ENCODE measurements at places on chromosomes 16 and 17. TPM values are rescaled to one million over a fixed set of nuclear protein-coding genes. Genes with fewer than 3 reads are reported as not detected.

The PRKCB gene
- 11.3 TPM for total RNA-seq

The STX8 gene
- 52.8 TPM for total RNA-seq

The KCNH6 gene
- total RNA-seq = 2.3 TPM

The DRC3 gene
- 0.48 TPM for total RNA-seq

The TEKT5 gene
- total RNA-seq = 0.60 TPM

The TBC1D3C gene
- not detected for total RNA-seq

The C16orf92 gene
- not detected for total RNA-seq

The MAP3K3 gene
- 21.8 TPM for total RNA-seq

The TCAP gene
- 2.9 TPM for total RNA-seq

The ITGAD gene
- total RNA-seq = not detected

The TP53TG3 gene
- not detected for total RNA-seq

The CAPN15 gene
- 89.3 TPM for total RNA-seq

The SCNN1G gene
- 0.78 TPM for total RNA-seq

The VEZF1 gene
- 43.3 TPM for total RNA-seq

The KRTAP17-1 gene
- not detected for total RNA-seq

The MT1G gene
- 333 TPM for total RNA-seq

The SERPINF2 gene
- total RNA-seq = 1.6 TPM

The RHBDF1 gene
- 60.8 TPM for total RNA-seq

The CACNG1 gene
- total RNA-seq = not detected

The TANC2 gene
- total RNA-seq = 15.9 TPM

The KIF19 gene
- total RNA-seq = 0.60 TPM

The SUPT6H gene
- 61.3 TPM for total RNA-seq

The TMC8 gene
- 3.1 TPM for total RNA-seq

The MPV17L gene
- total RNA-seq = 5.4 TPM

The USP31 gene
- total RNA-seq = 17.4 TPM

The MTMR4 gene
- 30.2 TPM for total RNA-seq

Data from WTC11 (cell line).